Stimulated activated CD8-positive, alpha-beta memory T cell treated with anti-CD3 and anti-CD28 coated beads, Interleukin-4, amount 100 ng/mL, for 4 hours (primary cell): ENCODE measurements at places on chromosomes 16 and 17.

DNA sequence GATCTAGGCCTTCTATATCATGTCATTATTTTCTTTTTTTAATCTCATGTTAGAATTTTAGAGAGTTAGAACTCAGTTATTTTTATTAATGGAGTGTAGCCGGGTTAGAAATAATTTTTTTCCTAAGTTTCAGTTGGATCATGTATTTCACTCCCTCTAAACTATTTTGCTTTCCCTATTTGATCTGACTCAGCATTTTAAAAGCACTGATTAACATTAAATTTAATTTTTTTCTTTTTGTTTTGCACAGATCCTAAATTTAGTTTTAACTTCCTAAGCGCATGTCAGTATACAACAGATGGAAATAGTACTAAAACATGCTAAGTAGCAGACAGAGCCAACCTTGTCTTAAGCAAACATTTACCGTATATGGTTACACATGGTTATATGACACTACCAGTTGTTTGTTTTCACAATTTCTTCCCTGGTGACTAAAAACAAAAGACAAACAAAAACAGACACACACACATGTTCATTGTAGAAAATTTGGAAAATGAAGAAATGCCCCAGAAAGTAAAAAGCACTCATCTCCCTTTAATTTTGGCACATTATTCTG, 33.6 kb upstream of the RAB11FIP4 start:
- no peak for DNase-seq

GRCh38 chr17:37318931-37319594, 56.7 kb upstream of the C17orf78 start:
- no peak for DNase-seq

- DNase-seq: no peak
Measured at GRCh38 chr17:48548523-48549280, 3.8 kb upstream of the HOXB2 start.

DNA sequence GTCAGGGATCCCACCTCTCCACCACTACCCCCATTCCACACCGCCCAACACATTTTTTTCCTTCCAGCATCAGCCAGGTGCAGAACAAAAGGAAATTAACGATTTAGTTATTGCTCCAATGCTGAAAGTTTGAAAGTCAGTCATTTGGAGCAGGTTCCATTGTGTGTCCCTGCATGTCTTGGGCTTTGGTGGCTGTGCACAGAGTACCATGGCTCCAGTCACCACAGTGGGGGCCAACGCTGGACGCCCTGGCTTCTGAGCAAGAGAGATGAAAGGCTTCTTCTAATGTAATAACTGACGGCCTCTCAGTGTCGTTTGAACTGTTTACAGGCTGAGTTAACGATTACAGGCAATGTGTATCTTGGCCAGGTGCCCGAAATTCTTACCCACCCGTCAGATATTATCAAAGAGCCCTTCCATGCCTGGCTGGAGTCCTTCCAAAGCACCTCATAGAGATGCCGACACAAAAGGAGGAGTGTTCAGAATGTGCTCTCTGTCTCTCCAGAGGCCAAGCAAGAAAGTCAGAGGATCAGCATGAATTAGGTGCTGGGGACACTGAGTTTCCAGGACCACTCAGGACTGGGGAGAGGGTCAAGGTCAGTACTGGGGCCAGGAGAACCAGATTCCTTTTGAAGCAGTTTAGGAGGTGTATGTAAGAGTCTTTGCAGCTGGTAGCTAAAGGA, 25.9 kb downstream of the RNF43 start:
- no peak for DNase-seq

GRCh38 chr16:66414891-66415290, 12.2 kb upstream of the BEAN1 start:
- no peak for DNase-seq
